Endothelial cell of umbilical vein (primary cell): ENCODE measurements at places on chromosomes 3 and 15. TPM values are rescaled to one million over a fixed set of nuclear protein-coding genes. Genes with fewer than 3 reads are reported as not detected.

Gene SERINC4
- 0.12 TPM in 1 of 2 replicates, not detected in the other for total RNA-seq

Gene RTP4
- total RNA-seq, result 0.22 TPM in 1 of 2 replicates, not detected in the other

Gene TMED3
- 105 and 114 TPM in 2 replicates for total RNA-seq

Gene DPPA2
- total RNA-seq, result not detected in 2 replicates

Gene ARRDC4
- 0.97 and 2.5 TPM in 2 replicates for total RNA-seq

Gene PLXNB1
- total RNA-seq, result 43.0 and 43.1 TPM in 2 replicates

Gene LCTL
- not detected in 2 replicates for total RNA-seq

Gene FETUB
- not detected in 2 replicates for total RNA-seq

Gene IGDCC3
- total RNA-seq, result not detected in 2 replicates

Gene ACP3
- total RNA-seq, result not detected in 2 replicates

Gene CAMK1
- 23.5 and 25.7 TPM in 2 replicates for total RNA-seq

Gene SLITRK3
- not detected in 2 replicates for total RNA-seq

Gene CATSPER2
- 3.8 and 6.1 TPM in 2 replicates for total RNA-seq

Gene GABRB3
- 0.85 TPM in 1 of 2 replicates, not detected in the other for total RNA-seq

Gene FBLN2
- 0.07 and 1.4 TPM in 2 replicates for total RNA-seq

Gene KCNMB2
- not detected in 2 replicates for total RNA-seq

Gene ATP13A4
- total RNA-seq, result 1.0 TPM in 1 of 2 replicates, not detected in the other

Gene REC114
- total RNA-seq, result not detected in 2 replicates

Gene GP9
- total RNA-seq, result not detected in 2 replicates

Gene LSAMP
- total RNA-seq, result not detected in 2 replicates

Gene COLQ
- 1.1 and 2.3 TPM in 2 replicates for total RNA-seq

Gene CPA3
- total RNA-seq, result 1.7 and 3.3 TPM in 2 replicates

Gene KY
- not detected in 2 replicates for total RNA-seq

Gene CADPS
- not detected in 2 replicates for total RNA-seq

Gene CCNDBP1
- 39.9 and 41.4 TPM in 2 replicates for total RNA-seq

Gene LYZL4
- total RNA-seq, result not detected in 2 replicates

Gene SERPINI2
- total RNA-seq, result not detected in 2 replicates

Gene SLC51A
- not detected in 2 replicates for total RNA-seq

Gene TMEM40
- not detected in 2 replicates for total RNA-seq

Gene PLS1
- total RNA-seq, result 1.3 and 2.9 TPM in 2 replicates

Gene GUCA1C
- not detected in 2 replicates for total RNA-seq

Gene UBE2E2
- total RNA-seq, result 32.8 and 45.4 TPM in 2 replicates

Gene ARL6IP5
- total RNA-seq, result 111 and 116 TPM in 2 replicates
